ENCODE measurements at places on chromosomes 13 and 19.

DNA sequence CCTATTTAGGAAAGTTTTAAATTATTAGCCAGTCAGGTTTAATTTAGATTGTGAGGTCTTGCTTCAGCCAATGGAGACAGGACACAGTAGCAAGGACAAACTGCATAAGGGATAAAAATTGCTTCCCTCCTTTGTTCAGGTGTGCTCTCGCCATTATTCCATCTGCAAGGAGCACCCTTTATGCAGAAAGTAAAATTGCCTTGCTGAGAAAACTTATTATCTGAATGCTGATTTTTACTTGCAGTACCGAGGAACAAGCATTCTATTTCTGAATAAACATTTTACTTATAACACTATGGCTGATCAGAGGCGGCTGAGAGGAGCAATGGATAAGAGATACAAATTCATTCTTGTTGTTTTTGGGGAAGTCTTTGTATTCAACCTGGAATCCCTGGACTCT is 8.0 kb downstream of the CYP4F22 start:
- no peak for DNase-seq

- DNase-seq: no peak
Measured at GRCh38 chr19:31903979-31904378, 441.4 kb upstream of the ZNF507 start.

DNA sequence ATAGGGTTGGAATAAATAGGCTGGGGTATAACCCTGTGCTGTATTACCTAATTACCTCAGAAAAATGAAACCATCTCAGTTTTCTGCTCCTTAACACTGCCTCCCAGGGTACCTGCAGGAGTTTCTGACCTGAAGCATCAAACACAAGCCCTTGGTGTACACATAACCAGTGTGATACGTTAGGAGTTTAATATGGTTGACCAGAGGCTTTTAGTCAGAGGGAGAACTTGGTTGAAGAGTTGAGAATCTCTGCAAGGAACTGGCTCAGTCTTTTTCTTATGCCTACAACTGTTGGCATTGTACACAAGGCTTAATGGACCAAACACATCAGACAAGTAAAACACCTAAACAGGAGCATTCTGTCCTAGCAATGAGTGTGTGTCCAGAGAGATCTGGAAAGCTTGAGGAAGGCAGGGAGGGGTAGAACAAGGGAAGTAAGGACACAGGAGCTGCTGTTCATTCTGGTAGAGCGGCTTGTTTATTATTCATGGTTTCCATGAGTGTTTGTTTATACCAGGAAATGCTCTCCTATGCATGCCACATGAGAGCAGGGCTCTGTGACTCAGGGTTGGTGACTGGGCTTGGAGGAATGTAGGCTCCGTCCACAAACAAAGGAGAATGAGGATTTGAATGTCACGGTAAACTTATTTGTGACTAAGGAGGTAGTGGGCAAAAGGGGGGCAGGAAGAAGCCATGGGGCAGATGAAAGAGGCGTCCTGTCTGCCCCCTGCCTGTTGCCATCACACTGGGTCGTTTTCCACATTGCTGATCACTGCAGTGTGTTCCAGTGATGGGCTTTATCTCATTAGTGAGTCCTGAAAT is 11.9 kb upstream of the SPATA13 start:
- DNase-seq: no peak

DNA sequence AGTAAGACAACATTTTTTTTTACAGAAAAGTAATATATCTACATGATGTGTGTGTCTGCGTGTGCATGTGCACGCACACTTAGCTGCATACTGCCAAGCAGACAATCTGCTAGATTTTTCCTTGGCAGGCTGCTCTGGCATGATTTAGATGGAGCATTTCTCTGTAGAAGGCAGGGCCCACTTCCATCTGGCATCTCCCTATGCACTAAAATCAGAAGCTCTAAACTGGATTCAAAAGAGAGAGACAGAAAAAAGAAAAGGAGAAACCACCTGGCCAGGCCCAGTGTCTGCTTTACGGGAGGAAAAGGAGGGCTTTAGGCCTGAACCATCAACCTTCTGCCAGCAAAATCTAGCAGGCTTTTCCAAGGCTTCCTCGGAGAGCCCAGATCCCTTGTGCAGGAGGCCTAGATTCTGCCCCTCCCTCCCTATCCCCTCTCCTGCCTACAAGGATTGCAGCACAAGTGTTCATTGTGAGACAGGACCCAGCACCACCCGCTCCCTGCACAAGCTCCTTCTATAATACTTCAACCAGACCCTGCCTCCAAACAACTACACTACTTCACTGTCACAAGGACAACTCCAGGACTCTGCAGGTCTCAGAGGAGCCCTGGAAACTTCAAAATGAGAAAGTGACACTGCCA is 99.3 kb downstream of the DOCK9 start:
- no peak for DNase-seq

DNA sequence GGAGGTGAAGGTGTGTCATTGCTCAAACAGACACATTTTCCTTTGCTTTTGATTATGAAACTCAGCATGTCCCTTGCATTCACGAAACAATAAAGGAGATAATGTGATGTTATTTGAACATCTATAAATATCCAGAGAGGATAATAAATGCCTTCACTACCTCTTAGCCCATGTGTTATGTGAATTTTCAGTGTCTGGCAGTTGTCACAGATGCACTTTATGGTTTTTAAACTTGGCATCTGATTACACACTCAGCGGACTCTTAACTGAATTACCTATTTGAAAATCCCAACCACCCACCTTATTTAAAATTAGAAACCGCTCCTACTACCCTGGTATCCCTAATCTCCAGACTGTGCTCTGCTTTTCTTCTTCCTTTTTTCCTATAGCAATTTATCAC is 254.2 kb downstream of the COG6 start:
- DNase-seq: no peak

DNA sequence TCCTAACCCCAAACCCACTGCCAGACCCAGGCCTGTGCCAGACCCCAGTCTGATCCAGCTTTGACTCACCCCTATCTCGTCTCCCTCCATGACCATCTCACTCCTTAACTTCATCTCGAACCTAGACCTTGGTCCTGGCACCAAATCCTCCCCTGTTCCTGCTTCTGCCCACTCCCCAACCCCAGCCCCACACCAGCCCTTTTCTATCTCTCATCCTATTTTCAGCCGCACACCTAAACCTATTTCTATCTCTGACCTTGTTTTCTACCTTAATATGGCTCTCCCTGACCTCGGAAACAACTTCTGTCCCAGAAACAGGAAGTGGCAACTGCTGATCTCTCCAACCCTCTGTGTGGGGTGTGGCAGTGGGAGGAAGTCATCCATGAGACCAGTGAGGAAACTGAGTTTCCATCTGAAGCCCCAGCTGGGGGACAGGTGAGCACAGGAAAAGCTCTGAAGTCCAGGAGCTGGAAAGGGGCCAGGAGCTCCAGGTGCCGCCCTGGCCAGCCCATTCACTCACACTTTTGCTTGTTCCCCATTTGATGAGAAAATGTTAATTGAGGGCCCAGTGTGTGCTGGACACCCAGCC is 13.7 kb downstream of the PTH2 start:
- no peak for DNase-seq

DNA sequence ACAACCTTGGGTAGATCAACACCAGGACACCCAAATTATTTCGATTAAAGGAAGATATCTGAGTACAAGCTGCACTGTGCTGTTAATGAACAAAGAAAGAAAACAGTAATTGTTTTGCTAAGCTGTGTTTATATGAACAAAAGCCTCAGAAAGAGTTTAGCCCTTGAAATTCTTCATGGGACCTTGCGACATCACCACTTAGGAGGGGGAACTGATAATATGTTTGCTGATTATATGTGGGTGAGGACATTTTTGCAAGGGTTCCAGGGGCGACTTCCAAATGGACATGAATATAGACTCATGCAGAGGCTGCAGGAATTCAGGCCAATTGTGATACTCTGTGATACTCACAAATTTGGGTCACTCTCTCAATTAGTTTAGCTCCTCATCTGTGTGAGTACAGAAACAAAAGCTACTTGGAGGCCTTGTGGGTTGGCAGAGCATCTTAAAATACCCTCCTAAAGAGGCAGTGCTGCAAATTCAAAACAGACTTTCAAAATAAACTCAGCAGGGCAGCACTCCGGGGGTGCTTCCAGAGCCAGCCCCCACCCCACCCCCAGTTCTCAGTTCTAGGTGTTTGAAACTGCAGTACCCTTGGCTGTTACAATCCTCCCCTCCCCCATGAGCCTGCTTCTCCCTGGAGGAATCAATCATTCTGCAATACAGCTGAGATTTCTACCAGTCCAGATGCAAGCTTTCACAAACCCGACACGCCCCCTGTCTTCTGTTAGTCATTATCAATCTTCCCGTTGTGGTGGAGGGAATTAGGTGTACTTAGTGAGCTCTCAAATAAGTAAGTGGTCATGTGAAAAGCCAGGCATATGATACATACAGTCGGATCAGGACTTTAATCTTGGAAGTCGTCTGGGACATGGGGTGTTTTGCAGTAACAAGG is 97.0 kb upstream of the MBNL2 start:
- DNase-seq: no peak

GRCh38 chr13:58004751-58005150 is 373.2 kb downstream of the PCDH17 start:
- DNase-seq: no peak

DNA sequence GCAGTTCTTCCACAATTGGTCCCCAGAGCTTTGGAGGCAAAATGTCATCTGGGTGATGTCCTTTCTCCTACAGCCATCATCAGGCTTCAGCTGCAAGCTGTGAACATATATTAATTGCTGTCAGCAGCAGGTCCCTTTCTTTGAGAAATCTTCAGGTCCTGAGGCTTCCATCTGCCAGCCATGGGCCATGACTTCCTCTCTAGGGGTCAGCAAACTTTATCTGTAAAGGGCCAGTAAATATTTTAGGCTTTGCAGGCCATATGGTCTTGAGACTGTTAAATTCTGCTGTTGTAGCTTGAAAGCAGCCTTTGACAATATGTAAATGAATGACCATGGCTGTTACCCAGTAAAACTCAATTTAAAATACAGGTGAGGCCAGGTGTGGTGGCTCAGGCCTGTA is 27.1 kb downstream of the SERP2 start:
- DNase-seq: no peak
